ENCODE measurements at places on chromosomes 12 and 14. TPM values are rescaled to one million over a fixed set of nuclear protein-coding genes. Genes with fewer than 3 reads are reported as not detected.

GDF3 gene
- total RNA-seq, result 60.7 TPM

MYRFL gene
- 0.55 TPM for total RNA-seq

DNAI7 gene
- total RNA-seq, result 1.9 TPM

CACNA2D4 gene
- 5.7 TPM for total RNA-seq

AQP2 gene
- not detected for total RNA-seq

DNA sequence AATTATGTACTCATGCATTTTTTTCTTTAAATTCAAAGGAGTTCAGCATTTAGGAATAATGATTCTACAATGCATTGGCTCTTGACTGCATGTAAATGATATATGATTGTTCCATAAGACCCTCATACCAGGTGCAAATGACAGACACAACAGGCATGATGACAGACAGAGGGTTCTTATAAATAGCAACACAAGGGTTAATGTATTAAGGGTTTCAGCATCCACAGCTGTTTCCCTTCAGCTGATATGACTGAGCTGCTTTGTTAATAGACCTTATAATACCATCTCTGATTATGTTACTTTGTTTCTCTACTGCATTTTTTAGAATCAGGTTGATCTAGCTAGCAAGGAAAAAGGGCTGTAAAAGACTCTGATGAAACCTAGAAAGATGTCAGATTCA, 90.8 kb upstream of the TMTC2 start:
- DNase-seq, result no peak
- H3K27ac ChIP-seq, result no peak overlapping the region
- no peaks in the 10 kb centered on the region for H3K36me3 ChIP-seq
- no peaks in the 10 kb centered on the region for H3K4me1 ChIP-seq
- no peaks in the 10 kb centered on the region for H3K27me3 ChIP-seq
- H3K4me3 ChIP-seq, result no peak overlapping the region

DNA sequence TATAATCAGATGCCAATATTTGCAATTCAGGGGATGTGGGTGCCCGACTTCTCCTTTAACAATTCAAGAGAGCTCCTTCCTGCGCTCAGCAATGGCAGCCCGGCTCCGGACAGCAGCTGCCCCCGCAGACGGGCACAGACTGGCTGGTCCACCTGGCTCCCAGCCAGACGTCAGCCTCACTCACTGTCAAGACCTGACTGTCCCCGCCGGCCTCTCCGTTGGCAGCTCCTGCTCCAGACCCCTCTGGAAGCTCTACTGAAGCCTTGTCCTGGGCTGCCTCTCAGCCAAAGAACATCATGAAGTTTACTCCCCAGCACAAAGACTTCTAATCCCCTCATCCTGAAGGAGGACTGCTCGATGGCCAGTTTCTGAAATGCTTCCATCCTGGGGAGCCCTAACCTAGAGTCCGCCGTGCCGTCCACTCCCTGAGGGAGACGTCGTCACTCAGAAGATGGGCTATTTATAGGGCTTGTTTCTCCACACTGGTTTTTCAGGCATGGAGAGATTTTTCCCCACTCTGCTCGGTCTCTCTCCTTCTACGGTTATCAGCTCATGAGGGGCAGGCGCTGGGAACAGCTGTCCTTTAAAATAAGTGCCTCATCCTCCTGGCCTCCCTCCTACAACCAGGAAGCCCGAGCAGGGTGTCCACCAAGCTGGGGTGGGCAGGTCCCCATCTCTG, 126.2 kb downstream of the RFLNA start:
- H3K36me3 ChIP-seq, result peaks cover 36% of the 10 kb centered on the region
- no peak overlapping the region for H3K27ac ChIP-seq
- H3K4me1 ChIP-seq, result no peaks in the 10 kb centered on the region
- H3K27me3 ChIP-seq, result no peaks in the 10 kb centered on the region
- no peak overlapping the region for H3K4me3 ChIP-seq

DNA sequence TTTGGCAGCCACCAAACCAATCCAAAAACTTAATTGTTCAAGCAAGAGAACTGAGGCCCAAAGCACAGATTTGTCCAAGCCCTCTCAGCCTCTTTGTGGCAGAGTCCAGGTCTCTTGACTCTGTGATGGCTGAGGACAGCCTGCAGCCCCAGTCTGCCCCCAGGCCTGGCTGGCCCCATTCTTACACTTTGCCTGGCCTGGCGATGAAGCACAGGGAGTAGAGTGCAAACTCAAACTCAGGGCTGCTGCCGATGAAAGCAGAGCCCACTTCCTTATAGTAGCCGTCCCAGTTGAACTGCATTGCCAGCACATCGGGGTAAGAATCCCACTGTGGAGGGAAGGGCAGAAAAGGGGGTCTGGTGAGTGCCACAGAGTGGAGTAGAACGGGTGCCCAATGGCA, 5.6 kb upstream of the RPAP3 start:
- DNase-seq, result peak; percentile 44
- no peaks in the 10 kb centered on the region for H3K36me3 ChIP-seq
- peaks cover 5% of the 10 kb centered on the region for H3K4me1 ChIP-seq

DNA sequence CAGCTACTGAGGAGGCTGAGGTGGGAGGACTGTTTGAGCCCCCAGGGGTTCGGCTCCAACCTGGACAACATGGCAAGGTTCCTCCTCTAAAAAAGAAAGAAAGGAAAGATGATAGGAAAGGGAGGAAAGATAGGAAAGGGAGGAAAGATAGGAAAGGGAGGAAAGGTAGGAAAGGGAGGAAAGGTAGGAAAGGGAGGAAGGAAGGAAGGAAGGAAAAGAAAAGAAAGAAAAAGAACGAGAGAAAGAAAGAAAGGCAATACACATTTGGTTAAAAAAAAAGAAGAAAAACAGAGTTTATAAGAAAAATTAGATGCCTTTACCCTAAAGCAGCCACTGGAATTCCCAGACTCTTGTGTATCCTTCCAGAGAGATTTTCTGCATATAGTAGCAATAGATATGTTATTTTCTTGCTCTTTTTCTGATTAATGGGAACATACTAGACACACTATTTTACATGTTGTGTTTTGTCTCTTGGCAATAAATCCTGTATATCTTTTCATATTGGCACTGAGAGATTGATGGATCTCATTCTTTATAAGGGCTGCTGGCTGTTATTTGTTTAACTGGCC, 12.2 kb downstream of the HNF1A start:
- no peaks in the 10 kb centered on the region for H3K36me3 ChIP-seq
- no peak overlapping the region for H3K4me3 ChIP-seq
- DNase-seq, result no peak
- H3K27ac ChIP-seq, result no peak overlapping the region

GRCh38 chr14:58677996-58678395, 40.2 kb downstream of the DACT1 start:
- no peaks in the 10 kb centered on the region for H3K27me3 ChIP-seq
- no peaks in the 10 kb centered on the region for H3K4me1 ChIP-seq
- H3K4me3 ChIP-seq, result no peak overlapping the region
- no peak for DNase-seq
- H3K36me3 ChIP-seq, result no peaks in the 10 kb centered on the region

GRCh38 chr14:37493606-37494005, 101.4 kb downstream of the FOXA1 start:
- no peak overlapping the region for H3K4me3 ChIP-seq
- no peak for DNase-seq
- no peaks in the 10 kb centered on the region for H3K27me3 ChIP-seq
- H3K36me3 ChIP-seq, result no peaks in the 10 kb centered on the region
- H3K4me1 ChIP-seq, result no peaks in the 10 kb centered on the region

- peaks cover 6% of the 10 kb centered on the region for H3K4me1 ChIP-seq
- no peaks in the 10 kb centered on the region for H3K36me3 ChIP-seq
- H3K27ac ChIP-seq, result no peak overlapping the region
- no peaks in the 10 kb centered on the region for H3K27me3 ChIP-seq
- no peak overlapping the region for H3K4me3 ChIP-seq
- DNase-seq, result no peak
Measured at GRCh38 chr12:92432724-92433441, 269.9 kb upstream of the PLEKHG7 start.

- H3K4me1 ChIP-seq, result no peaks in the 10 kb centered on the region
- H3K27ac ChIP-seq, result no peak overlapping the region
- no peaks in the 10 kb centered on the region for H3K27me3 ChIP-seq
- peaks cover 46% of the 10 kb centered on the region for H3K36me3 ChIP-seq
Measured at GRCh38 chr14:53062856-53063255, 90.3 kb downstream of the DDHD1 start.

DNA sequence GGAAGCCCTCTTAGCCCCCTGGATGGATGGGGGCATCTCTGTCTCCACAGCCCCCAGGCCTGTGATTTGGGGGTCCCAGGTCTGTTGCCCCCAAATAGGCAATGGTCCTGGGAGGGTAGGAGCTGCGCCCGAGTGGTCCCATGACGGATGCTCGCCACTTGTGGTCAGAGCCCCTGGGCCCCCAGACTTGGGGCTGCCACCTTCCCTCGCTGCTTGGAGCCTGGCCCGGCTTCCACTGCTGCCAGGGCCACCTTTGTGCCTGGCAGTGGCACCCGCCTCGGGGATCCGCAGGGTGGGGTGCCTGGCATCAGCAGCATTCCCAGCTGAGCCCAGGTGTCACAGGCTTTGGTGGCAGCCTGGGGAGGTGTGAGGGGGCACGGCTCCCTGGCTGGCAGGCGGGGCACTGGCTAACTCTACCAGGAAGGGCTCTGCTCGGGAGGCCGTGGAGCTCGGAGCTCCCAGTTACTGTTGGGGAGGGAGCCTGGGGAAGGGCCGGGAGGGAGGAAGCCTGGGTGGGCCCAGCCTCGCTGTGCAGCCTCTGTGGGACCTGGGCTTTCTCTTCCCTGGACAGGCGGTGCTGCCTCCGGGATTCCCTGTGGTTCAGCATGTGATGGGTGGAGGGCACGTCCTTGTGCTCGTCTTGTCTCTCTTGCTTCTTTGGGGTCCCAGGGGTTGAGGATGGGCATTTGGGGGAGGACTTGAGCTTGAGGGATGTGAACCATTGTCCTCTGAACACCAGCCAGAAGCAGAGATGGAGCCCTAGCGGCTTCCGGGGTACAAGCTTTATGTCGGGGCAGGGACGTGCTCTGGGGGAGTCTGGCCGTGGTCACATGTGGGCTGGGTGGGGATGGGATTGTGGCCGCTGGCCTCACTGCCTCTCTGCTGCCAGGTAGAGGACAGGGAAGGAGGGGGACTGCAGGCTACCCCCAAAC, 5.4 kb downstream of the KIF26A start:
- H3K27ac ChIP-seq, result no peak overlapping the region
- H3K36me3 ChIP-seq, result peaks cover 4% of the 10 kb centered on the region
- H3K4me3 ChIP-seq, result no peak overlapping the region
- H3K27me3 ChIP-seq, result no peaks in the 10 kb centered on the region

DNA sequence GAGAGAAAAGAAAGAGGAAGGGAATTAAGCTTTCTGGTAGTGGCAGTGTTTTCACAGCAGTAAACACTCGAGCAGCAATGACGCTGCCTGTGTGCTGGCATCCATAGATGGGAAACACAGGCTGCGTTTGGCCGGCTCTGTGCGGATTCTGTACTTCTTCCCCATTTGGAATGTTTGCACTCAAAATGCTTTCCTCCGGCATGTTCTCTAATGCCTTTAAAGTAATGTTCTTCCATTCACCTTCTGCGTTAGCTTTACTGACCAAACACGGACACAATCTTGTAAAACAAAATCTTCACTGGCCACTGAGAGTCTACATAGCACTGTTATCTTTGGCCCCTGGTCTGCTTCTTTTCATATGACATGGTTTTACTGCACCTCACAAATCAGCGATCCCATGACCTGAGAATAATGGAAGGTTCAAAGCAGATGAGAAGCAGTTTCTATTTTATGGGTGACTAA, 31.4 kb downstream of the DCP1B start:
- no peaks in the 10 kb centered on the region for H3K27me3 ChIP-seq
- no peaks in the 10 kb centered on the region for H3K4me1 ChIP-seq
- no peaks in the 10 kb centered on the region for H3K36me3 ChIP-seq
- no peak overlapping the region for H3K27ac ChIP-seq

DNA sequence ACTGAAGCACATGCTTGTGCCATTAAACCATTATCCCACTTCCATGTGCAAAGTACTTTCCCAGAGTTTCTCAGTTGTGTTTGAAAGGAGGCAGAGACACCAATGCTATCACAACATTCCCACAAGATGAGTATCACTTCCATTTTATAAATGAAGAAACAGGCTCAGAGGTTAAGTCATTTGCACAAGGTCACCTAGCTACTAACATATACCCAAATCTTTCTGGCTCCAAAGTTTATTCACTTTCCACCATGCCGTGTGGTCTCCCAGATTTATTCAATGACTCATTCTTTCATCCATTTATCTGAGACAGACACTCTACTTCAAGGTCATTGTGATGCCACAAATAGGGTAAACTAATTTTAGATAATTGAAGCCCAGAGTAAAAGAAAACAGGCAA, 9.4 kb downstream of the ART4 start:
- no peak for DNase-seq
- no peaks in the 10 kb centered on the region for H3K4me1 ChIP-seq
- H3K36me3 ChIP-seq, result no peaks in the 10 kb centered on the region

GRCh38 chr14:95902273-95902826, 25.7 kb downstream of the TUNAR start:
- no peak overlapping the region for H3K27ac ChIP-seq
- DNase-seq, result no peak
- no peaks in the 10 kb centered on the region for H3K27me3 ChIP-seq
- H3K36me3 ChIP-seq, result no peaks in the 10 kb centered on the region

Measured in endodermal cell (in vitro differentiated cells).